Activated CD4-positive, alpha-beta T cell treated with anti-CD3 and anti-CD28 coated beads, Interleukin-10, Interleukin-2, amounts not matched to agents 100 ng/mL and 50 ng/mL, durations not matched to agents 16 hours and 8 hours (primary cell): ENCODE measurements at places on chromosomes 4 and X.

DNA sequence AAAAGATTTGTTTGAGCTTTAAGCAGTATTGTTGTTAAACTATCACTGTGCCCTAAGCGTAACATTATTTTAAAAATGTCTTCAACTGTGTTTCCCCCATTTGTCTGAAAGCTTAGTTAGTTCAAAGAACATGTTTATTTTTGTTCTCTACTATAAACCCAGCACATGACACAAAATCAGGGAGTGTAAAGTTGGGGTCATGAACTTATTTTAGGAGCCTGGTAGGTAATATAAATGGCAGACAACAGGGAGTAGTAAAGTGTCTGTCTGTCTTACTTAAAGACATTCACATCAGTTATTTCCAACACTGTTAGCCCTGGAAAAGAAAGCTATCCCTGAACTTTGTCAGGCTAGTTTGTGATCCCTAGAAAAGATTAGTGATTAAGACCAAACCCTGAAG is 3.9 kb downstream of the AIMP1 start:
- no peak for DNase-seq

DNA sequence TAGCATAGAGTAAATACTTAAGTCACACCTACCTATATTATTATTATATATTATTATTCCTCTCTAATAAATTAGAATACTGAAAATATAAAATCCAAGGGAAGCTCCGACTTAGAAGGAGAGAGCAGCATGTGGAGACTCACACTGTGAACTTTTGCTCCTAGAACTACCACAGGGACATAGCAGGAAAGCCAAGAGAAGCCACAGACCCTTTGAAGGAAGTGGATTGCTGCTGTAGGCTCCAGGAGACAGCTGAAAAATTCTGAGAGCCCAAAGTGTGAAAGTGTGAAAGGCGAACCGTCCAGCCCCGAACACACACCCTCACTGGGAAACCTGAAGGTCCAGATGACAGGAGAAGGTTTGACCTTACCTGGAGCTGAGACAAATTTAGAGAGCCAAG is 177.0 kb downstream of the FAM13A start:
- no peak for DNase-seq

DNA sequence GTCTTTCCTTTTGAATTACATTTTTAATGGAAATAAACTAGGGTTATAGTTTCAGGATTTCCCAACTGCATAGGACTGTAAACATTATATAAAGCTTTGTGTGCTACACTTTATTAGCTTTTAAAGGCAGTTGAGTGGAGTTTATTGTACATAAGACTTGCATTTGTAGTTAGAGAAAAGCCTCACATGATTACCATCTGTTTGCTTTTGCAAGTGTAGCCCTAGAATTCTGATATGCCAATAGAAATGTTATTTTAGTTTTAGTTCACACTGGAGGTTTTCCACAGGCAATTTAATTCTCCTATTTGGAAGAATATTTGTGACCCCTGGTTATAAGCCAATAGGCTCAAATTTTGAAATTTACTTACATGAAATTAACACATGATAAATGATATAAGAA is 41.3 kb upstream of the ANK2 start:
- no peak for DNase-seq

DNA sequence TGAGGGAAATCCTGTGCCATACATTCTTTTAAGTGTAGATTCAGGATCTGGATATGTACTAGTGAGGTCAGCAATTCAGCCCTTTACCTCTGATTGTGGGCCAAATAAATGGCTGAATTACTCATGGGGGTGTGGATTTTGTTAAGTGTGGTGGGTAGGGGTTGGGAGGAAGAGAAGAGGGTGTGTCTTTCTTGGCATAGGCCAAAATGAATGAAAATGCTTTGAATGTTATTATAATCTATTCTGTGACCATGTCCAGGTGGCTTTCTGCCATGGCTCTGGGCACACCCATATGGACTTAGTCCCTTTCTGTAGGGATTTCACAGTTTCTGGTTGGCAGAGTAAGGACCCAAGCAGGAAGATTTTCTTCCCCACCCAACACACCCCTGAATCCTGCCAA is 244.3 kb downstream of the CBR4 start:
- no peak for DNase-seq

- DNase-seq = no peak
Measured at GRCh38 chr4:100288811-100289529, 98.7 kb upstream of the DDIT4L start.

- DNase-seq = no peak
Measured at GRCh38 chr4:6714954-6715353, 1.0 kb upstream of the BLOC1S4 start.

DNA sequence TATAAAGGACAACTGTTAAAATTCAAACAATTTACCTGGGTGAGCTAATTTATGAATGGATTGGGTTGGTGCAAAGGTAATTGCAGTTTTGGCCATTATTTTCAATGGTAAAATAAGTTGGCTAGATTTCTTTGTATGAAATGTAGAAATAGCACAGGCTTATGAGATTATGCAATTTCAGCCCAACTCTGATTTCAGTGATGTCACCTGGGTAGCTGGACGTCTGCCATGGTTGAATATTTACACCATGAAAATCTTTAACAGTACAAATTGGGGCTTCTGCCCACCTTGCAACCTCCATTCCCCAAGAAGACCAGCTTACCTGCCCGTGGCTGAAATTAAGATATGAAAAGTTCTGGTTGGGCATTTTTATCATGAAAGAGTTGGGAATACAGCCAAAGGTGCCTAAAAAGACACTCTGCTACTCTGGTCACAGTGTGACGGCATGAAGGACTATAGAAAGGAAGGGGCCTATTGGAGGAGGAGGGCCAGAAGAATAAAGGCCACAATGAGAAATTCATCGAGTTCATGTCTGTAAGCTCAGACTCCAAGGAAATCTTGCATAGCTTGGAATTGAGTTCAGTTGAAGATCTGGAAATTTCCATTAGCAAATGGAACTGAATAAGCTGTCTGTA is 29.7 kb downstream of the EGF start:
- DNase-seq = no peak

DNA sequence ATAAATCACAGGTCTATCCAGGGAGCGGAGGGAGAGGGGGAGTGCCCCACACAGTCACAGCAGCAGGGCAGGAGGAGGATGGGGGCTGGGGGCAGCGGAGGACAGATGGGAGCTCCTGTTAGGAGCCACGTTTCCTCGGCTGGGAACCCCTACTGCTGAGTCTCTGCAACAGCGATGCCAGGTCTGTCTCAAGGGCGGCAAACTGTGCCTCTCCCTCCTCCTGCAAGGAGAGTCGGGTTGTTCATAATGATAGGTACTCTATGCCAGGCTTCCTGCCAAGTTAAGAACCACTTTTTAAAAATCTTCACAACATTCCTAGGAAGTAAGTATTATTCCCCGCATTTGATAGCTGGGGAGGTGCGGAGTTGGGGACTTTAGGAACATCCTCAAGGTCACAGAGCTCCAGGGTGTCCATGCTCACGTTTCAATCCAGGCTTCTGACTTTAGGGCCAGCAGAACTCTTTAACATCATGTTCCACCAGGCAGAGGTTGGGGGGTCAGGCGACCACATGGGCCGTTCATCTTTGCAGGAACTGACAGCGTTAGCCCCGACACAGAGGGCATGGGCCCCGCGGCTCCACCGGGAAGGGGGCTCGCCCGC is 98.3 kb upstream of the MAML3 start:
- no peak for DNase-seq

DNA sequence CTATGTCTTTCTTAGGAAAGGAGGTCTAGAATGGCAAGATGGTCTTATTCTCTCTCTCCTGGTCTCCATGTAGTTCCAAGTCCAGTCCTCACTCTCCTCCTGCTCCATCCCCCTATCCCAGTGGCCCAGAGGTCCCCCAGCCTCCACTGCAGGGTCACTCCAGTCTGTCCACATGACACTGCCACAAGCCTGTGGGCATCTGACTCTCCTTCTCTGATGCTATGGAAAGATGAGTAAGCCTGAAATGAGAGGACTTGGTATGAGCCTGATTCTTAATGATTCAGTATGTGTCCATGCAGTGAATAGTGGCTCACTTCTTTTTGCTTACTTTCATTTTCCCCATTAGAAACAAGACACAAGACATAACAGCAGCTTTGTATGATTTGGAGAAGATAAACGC is 516.8 kb upstream of the ADGRL3 start:
- no peak for DNase-seq

GRCh38 chrX:17741123-17741511 is 3.8 kb downstream of the SCML1 start:
- DNase-seq = no peak

- no peak for DNase-seq
Measured at GRCh38 chrX:129647418-129648410, 7.0 kb downstream of the APLN start.

- DNase-seq = no peak
Measured at GRCh38 chr4:140943486-140944198, 187.5 kb upstream of the TBC1D9 start.

- no peak for DNase-seq
Measured at GRCh38 chrX:4825550-4825949, 1112.1 kb upstream of the PRKX start.

GRCh38 chr4:25178838-25179261 is 18.6 kb upstream of the SEPSECS start:
- peak; percentile 42 for DNase-seq

DNA sequence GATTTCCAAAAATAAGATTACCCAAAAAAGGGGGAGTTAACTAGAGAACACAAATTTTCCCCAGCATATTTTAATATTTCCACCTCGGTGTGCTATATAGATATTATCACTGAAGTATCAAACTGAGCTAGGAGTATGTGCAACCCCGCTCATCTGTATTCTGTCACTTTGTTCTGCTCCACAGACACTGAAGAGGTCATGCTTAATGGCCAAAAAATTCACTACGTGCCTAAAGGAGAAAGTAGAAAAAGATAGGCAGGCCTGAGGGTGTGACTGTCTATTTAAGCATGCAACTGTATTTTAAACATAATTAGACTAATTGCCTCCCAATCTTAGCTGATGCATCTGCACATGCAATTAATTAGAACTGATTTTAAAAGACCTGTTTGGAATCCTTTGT is 24.5 kb downstream of the SH3RF1 start:
- no peak for DNase-seq

DNA sequence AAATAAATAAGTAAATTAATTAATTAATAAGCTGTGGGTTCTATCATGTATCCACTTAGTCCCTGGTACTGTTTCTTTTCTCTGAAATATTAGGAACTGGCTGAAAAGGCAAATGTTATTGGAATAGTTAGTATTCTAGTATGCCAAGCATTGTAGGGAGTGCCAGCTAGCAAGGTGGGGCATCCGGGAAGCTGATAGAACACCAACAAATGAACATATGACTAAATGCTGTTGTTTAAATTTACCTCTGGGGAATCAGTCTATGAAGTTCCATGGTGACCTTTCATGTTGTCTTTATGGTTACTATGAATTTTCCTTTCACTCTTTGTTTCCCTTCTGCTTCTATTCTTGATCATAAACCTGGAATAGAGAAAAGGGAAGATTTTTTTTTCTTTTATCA is 32.7 kb downstream of the NUDT6 start:
- DNase-seq = no peak

GRCh38 chrX:50114113-50114512 is 86.7 kb downstream of the AKAP4 start:
- DNase-seq = no peak

GRCh38 chr4:36280555-36280954 is 861 bp upstream of the DTHD1 start:
- DNase-seq = no peak

- no peak for DNase-seq
Measured at GRCh38 chrX:103158317-103158621, 56.6 kb upstream of the BEX4 start.

DNA sequence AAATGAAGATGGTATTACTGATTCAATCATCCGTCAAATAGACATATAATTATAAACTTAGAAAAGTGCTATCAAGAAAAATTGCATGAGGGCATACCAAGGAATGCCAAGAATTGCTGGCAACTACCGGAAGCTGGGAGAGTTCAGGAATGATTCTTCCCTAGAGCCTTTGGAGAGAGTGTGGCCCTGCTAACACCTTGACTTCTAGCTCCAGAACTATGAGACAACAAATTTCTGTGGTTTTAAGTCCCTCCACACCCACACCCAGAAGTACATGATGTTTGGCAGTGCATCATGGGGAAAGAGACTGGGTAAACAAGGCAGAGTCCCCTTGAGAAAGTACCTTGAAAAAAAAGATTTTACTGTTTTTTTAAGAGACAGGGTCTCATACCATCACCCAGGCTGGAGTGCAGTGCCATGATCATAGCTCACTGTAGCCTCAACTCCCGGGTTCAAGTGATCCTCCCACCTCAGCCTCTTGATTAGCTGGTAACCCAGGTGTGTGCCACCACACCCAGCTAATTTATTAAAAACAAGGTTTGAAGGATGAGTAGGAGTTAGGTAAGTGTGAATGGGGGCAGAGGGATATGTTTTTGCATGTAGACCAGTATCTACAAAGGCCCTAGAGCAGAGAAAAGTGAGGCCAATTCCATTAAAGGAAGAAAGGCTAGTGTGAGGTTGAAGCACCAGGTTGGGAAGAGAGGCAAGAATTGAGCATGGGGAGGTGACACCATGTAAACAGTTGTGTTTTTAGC is 53.1 kb downstream of the GSX2 start:
- no peak for DNase-seq

DNA sequence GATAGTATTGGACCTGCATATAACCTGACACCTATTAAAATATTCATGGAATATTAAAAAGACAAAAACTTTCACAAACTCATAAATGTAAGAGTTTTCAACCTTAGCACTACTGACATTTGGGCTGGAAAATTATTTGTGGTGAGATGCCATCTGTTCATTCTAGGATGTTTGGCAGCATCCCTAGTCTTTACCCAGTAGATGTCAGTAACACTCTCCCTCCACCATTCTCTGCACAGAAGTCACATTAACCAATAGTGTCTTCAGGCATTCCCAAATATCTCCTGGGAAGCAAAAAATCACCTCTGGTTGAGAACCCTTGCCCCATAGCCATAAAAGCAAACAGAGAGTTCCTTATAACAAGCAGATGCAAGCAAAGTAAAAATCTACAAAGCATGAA is 41.4 kb upstream of the NDST4 start:
- no peak for DNase-seq

- no peak for DNase-seq
Measured at GRCh38 chr4:93810340-93810992, 18.1 kb upstream of the ATOH1 start.

DNA sequence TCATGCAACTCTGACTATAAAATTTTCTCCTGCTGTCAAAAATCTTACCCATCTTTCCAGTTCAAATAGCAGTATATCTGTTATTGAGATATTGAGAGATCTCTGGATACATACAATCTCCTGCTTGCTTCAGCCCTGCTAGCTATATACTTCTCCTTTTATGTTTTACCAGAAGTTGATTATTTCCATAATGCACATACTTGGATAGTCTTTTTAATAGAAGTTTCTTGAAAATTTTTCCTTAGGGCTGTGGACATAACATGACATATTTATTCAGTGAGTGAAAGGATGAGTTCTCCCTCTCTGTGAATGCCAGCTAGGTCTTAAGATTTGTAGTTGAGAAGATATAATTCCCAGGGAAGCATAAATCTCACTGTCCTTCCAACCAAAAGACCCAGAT is 234.1 kb upstream of the NR3C2 start:
- DNase-seq = no peak

GRCh38 chrX:9857575-9858474 is 71.6 kb downstream of the SHROOM2 start:
- DNase-seq = no peak
